Cerebellar nuclear complex (tissue), 1 donor: ENCODE measurements at places on chromosomes 3 and 15.

DNA sequence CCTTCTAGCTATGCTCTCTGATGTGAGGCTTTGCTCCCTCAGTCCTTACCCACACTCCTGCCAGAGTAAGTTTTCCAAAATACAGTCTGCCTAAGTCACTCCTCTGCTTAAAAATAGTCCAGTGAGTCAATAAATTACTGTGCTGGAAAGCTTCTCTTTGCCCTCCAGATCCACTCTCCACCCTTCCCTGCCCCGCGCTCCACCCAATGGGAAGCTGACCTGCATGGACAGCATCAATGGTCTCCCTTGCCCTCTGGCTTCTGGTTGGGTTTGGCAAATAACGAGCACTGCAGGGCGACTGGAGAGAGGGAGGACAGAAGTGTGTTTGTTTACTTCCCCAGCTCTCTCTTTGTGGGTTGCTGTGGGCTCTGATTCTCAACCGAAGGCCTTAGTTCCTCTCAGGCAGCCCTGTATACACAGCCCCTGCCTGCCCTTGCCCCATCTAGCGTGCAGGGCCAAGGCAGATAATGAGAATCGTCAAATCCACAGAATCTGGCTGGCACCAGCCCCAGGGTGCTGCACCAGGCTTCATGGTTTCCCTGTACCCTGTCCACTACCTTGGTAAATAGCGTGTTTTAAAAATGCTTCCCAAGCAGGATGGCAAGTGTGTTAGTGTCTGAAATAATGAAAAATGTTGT lies 110.4 kb downstream of the ADAMTSL3 start:
- no peak for DNase-seq

GRCh38 chr15:97316362-97316761 lies 644.1 kb upstream of the ARRDC4 start:
- no peak for DNase-seq

DNA sequence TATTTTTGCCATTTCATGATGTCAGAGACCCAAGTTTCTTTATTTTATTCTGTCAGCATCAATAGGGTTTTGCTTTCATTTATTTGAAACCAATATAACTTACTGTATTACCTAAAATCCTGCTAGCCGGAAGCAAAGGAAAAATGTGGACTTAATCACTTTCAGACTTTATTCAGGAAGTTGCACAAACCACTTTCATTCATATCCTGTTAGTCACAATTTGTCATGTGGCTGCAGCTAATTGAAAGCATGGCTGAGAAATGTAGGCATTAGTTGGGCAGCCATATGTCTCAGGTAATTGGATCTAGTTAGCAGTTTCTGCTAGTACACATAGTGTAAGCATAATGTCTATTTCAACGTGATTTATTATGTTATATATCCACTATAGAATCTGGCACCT lies 462.3 kb upstream of the SGO1 start:
- no peak for DNase-seq

DNA sequence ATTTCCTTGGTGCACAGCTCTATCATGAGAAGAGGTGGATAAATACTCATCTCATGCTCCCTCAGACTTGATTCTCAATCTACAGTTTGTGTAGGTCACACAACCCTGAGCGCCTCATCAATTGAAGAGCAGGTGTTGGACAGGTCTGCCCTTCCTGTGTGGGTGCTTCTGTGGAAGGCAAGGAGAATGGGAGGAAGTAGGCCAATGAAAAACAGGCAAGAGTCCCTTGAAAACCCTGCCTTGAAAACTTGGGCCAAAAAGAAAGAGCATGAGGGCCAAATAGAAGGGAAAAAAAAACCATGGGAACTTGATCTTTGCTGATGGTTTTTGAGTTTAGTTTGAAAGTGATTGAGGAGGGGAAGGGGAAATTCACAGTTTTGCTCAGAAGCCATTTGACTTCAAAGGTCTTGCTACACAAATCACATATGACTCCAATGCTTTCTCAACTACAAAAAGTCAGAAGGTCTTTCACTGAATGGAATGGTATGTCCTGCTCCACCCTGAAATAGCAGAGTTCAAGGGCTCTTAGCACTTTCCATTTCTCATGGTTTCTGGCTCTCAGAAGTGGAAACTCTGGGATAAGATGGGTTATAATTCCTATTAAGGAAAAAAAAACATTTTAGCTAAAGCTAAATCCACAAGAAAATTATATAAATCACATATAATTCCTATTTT lies 37.2 kb upstream of the TM4SF1 start:
- no peak for DNase-seq

GRCh38 chr3:65172209-65172608 lies 484.4 kb upstream of the ADAMTS9 start:
- no peak for DNase-seq

GRCh38 chr3:69452295-69452694 lies 66.4 kb upstream of the FRMD4B start:
- no peak for DNase-seq

GRCh38 chr15:59224474-59224873 lies 17.8 kb downstream of the LDHAL6B start:
- no peak for DNase-seq

- no peak for DNase-seq
Observed at GRCh38 chr3:70916375-70917055, 604.1 kb upstream of the MDFIC2 start.

DNA sequence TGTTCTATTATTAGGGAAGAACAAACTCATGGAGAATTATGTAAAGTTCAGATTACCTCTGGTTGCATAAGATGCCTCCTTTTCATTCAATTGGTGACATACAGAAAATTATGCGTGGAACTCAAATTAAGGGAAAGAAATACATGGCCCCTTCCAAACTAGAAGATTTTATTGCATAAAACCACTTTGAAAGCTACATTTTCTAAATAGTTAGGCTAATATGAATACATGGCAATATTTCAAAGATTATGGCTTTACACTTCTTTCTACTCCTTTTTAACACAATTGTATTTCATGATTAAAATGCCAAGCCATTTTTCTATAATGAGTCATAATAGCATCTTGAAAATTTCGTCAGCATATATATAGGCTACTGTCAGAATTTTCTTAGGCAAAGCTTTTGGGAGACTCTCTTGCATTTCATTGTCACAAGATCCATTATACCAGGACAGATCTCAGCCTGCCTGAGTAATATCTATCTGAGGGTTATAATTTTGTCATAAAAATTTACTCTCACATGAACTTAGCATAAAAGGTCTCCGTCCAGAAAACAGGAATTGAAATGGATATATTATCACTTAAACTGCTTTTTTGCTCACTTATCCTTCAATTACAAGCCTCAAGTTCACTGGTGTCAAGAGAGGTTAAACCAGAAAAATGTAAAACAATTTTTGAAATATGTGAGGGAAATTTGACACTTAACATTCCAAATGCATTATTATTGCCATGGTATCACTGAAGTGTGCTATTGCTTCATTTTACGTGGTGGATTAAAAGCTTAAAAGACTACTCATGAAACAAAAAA lies 37.1 kb downstream of the CPA3 start:
- DNase-seq: no peak

- peak; percentile 34 for DNase-seq
Observed at GRCh38 chr3:184526088-184526433, 35.5 kb upstream of the EPHB3 start.

DNA sequence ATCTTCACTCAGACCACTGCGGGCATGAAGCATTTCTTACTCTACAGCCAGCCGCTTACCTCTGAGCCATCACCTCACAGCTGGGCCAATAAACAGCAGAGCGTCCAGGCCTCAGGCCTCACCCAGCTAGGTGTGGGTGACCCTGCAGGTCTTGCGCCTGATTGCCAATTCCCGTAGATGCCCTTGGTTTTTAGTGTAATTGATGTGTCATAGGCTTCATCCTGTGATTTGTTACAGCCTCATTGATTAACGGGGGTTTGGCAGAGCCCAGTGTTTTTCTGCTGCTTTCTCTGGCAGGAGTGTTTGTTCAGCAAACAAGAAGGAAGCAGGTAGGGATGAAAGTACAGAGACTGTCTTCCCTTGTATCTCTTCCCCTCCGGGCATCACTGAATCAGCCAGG lies 49.6 kb upstream of the BNIP2 start:
- no peak for DNase-seq

GRCh38 chr15:94380798-94381197 lies 149.4 kb downstream of the MCTP2 start:
- no peak for DNase-seq

DNA sequence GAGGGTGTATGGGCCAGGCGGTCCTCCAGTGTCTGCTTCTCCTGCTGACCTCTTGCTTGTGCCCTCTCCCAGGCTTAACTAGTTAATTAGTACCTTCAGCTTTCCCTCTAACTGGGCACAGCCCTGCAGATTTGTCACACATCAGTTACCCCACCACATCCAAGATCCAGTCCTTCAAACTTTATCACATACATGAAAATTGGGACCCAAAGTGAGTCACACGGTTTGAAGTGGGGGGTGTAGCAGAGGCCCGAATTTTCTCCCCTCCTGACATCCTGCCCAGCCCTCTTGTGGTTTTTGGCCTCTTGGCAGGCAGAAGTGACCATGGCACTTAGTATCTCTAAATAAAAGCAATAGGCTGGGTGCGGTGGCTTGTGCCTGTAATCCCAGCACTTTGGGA lies 3.9 kb downstream of the MAPKAPK3 start:
- no peak for DNase-seq

- DNase-seq: peak; percentile 54
Observed at GRCh38 chr15:25568751-25569150, 129.9 kb upstream of the UBE3A start.

- no peak for DNase-seq
Observed at GRCh38 chr3:58197588-58197987, 13.2 kb downstream of the DNASE1L3 start.

- no peak for DNase-seq
Observed at GRCh38 chr3:184716622-184717398, 4.9 kb upstream of the MAGEF1 start.

- DNase-seq: peak; percentile 90
Observed at GRCh38 chr3:127729556-127730056, 56.9 kb downstream of the ABTB1 start.

DNA sequence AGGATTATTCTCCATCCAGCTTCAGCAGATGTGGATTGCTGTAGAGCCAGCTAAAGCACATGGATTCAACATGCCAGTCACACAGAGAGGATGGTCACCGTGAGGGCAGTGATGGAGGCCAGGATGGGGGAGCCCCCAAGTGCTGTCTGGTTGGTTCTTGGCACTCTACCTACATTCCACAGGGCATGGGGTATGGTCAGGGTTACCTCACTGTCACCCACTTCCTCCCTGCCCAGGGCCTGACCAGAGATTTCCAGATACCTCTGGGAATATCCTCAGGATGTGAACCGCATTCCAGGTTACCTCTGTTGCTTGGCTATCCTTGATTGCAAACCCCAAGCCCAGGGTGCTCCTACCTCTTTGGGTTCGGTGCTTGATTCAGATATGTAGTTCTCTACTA lies 147.3 kb upstream of the TRIM42 start:
- DNase-seq: no peak

- DNase-seq: no peak
Observed at GRCh38 chr3:190646996-190647395, 133.1 kb downstream of the IL1RAP start.

GRCh38 chr3:159828542-159828943 lies 160.1 kb upstream of the IL12A start:
- no peak for DNase-seq

DNA sequence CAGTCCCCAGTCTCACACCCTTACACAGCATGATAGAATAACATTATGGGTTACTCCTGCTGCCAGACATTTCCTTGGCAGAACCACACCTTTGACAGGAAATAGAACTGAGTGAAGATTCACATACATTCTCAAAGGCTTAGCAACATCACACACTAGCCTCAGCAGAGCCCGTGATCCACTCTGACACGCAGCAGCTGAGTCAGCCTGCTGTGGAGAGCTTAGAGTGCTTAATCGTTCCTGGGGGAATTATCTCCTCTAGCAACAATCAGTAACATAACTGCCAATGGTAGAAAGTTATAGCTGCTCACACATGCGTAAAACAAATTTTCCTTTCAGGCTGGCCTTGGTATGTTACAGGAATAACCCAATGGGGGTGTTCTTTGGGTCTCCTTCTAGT lies 382.1 kb downstream of the GAP43 start:
- no peak for DNase-seq

- no peak for DNase-seq
Observed at GRCh38 chr3:131091768-131092167, 65.1 kb downstream of the NEK11 start.

GRCh38 chr3:124995460-124995994 lies 60.3 kb downstream of the HEG1 start:
- DNase-seq: peak; percentile 3

GRCh38 chr3:45170096-45170495 lies 23.9 kb upstream of the CDCP1 start:
- DNase-seq: no peak

- DNase-seq: no peak
Observed at GRCh38 chr3:40714771-40715345, 190.1 kb downstream of the ZNF621 start.

GRCh38 chr3:159667261-159667660 lies 321.4 kb upstream of the IL12A start:
- no peak for DNase-seq

GRCh38 chr15:73139744-73140553 lies 87.7 kb downstream of the NEO1 start:
- no peak for DNase-seq

GRCh38 chr3:14216257-14217048 lies 37.8 kb downstream of the LSM3 start:
- peak; percentile 7 for DNase-seq

DNA sequence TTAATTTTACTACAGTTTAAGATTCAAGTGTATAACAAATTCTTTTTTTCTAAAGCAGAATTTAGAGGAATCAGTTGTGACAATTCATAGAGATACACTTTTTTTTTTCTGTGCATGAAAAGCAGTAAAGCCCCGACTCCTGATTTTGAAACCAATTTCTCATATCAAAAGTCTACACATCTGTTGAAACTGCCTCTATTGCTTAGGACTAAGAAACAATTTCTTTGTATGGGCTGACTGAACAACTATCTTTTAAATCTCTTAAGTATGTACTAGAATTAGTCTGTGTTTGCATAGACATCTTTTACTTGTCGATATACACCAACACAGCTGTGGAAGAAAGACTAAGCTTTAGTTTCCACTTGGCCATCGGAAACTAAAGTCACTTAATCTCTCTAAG lies 127.6 kb downstream of the MEIS2 start:
- no peak for DNase-seq

- no peak for DNase-seq
Observed at GRCh38 chr15:65055201-65055870, 10.1 kb downstream of the SLC51B start.

- DNase-seq: no peak
Observed at GRCh38 chr3:118587037-118587741, 447.5 kb downstream of the IGSF11 start.
